ENCODE measurements at places on chromosomes 12 and 14.
A peak's percentile ranks its signal among the peaks of the same experiment; 100 is the strongest.

- DNase-seq: no peak
Measured at GRCh38 chr14:73007835-73008234, 19.1 kb downstream of the ZFYVE1 start.

GRCh38 chr12:52221912-52222457 is 11.1 kb upstream of the KRT7 start:
- peak; percentile 52 for DNase-seq

DNA sequence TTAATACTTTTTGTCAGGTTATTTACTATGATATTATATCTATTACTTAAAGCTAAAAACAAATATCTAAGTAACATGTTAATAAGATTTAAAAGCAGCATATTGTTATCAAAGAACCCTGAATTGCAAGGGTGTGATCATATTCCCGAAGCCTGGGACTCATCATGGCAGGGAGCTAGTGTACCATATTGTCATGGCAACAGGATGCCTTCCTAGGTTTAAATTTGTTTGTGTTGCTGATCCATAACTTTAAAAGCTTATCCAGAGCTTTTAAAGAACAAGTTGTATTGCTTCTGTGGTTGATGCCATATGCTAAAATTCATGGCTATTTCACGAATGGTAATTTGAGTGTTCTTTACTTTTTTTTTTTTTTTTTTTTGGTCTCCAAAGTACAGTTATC is 500.5 kb downstream of the NAV3 start:
- DNase-seq: no peak

DNA sequence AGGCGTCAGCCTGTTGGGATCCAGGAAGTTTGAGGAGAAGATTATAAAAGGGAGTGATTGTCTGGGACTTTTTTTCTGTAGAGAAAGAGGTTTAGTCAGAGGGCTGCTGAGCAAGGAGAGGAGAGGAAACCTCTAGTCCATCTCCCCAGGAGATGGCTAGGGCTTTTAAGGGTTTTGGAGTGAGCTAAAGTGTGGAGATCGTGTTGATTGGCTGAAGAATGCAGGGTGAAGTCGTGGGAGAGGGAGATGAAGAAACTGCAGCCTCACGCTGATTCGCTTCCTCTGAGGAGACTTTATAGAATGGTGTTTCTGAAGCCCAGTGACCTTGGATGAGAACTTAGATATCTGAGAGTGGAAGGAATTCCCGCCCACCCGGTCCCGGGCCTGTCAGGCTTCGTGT is 193.7 kb upstream of the PWP1 start:
- DNase-seq: no peak

DNA sequence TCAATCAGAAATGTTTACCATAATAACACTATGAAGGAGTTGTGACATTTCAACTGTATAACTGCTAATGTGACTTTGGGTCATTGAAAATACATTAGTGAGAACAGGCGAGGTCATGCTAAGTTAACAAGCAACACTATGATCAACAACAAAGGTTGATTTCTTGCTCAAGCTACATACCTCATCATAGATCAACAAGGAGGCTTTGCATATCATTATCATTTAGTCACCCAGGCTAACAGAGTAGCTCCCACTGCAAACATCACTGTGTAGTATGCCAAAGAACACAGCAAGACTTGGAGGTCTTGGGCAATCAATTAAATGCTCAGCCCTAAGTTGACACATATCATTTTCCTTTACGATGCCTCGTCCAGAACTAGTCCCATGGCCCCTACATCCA is 212.5 kb downstream of the NOVA1 start:
- DNase-seq: no peak

- DNase-seq: no peak
Measured at GRCh38 chr12:2884810-2885209, 5.9 kb upstream of the TULP3 start.

DNA sequence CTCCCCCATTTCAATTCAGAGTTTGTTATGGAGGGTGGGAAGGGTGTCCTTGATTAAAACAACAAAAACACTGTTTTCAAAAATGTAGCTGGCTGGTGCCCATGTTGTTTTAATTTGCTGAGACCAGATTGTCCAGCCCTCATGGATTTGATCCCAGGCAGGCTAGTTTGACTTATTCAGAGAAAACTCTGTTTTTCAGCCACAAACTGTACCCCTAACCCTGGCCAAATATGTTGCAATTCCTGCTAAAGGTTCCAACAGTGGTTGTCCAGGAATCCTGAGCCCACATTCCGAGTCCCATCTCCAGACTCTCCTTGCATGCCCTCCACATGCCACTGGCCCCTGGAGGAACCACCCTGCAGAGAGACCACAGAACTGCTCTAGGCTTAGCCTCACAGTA is 36.0 kb downstream of the MAP1LC3B2 start:
- DNase-seq: no peak

- DNase-seq: no peak
Measured at GRCh38 chr12:87217491-87217890, 811.7 kb downstream of the C12orf50 start.

DNA sequence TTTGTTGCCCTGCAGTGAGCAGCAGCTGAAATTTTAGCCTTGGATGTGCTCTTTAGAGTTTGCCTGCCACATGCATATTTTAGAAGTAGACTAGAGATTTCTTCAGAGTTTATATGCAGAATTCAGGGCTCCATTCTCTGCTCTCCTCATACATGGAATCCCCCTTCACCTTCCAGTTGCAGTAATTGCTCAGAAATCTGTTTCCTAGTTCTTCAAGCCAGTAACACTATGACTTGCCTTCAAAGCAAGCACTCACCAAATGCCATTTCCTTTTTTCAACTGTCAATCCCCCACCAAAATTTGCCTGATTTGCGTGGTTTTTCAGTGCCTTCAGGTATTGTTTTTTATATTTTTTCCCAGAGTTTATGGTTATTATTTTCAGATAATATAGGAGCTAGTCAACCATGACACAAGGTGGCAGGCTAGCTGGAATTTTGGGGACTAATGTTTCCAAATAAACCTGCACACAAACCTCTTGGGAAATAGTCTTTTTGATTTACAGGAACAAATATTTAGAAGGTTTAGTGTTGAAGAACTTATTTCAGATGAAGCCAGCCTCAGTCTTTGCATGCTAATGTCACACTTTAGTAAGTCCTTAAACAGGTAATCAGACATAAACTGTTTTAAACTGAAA is 79.2 kb downstream of the ASCL1 start:
- no peak for DNase-seq

DNA sequence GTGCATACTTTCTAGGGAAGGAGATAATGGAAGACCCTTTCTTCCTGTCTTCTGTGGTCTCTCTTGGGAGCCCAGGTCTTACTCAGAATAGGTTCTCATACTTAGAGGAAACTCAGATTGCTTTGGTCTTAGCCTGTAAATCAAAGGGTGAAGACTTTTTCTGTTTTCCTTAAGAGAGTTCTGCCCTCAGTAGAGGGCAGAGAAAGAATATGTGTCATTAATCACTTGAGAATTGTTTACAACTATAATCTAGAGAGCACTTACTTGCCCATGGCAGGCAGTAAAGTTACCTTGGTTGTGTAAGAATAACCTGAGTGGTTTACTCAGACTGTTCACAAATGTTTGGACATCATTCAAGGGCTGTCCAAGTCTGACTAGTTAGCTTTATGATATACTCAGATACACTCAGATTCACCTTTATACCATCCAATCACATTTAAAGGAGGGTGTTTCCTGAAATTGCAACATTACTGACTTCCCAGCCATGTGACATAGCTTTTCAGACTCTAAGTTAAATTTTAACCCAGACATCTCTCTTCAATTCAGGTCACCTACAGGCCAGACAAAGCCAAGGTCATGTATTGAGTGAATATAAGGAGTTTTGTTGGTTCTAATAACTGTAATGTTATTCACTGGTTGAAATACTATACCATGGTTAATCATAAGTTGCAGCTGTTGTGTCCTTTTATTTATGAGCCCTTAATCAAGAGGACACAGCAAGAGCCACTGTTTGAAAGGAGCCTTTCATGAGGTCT is 372.2 kb downstream of the RAD51B start:
- no peak for DNase-seq

DNA sequence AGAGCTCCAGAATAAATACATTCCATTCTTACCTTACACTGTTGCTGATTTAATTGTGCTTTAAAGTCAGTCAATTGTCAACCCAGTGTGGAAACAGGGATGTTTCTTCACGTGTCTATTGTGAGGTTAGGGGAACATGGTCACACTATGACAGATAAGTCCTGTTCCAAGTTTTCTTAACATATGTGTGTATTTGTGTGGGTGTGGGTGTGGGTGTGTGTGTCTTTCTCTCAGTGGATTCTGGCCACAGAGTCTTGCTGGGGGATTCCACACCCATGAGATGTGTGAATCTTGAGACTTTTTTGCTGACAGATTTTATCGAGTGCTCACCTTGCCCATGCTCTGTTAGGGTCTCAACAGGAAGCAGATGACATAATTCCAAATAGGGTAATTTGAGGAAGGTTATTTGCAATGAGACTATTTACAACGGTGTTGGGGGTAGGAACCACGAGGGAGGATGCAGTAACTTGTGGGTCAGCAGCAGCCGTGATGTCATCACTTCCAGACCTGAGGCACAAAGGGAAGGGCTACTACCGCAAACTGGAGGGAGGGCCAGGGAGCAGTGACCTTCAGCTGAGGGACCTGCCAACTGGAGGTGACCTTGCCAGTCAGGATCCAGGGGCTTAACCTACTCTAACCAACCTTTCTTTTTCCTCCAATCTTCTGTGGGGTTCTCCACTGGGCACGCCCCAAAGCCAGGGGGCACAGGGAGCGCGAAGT is 1.9 kb upstream of the VRK1 start:
- no peak for DNase-seq

DNA sequence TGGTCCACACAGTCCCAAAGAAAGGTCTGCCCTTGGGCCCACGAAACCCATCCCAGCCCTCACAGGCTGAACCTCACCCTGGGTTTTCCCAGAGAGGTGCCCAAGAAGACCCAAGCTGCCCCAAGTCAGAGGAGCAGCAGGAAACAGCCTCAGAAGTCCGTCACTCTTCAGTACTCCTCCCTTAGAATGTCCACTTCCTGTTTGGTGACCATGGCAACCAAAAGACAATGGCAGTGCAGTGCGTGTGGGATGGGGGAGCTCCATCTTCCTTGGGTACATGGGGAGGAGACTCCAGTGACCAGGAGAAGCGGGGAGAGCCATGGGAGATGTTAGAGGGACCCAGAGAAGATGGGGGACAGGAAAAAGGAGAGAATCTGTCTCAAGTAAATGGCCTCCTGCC is 11.3 kb downstream of the SELPLG start:
- DNase-seq: no peak

- DNase-seq: no peak
Measured at GRCh38 chr12:24820872-24821271, 128.0 kb downstream of the BCAT1 start.

DNA sequence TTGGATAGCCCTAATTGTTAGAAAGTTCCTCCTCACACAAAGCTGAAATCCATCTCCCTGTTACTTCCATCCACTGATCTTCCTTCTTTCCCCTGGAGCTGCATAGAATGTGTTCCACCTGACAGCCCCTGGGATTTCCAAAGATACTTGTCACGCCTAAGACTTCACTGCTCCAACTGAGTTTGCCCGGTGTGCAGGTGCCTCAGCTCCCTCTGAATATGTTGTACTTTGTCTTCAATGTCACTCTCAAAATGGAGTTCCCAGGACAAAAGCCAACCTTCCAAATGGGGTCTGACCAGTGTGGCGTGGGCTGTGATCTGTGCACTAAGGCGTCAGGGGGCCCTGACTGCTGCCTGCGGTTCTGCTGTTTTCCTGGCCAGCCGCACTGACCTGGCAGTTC is 42.8 kb downstream of the CACNA2D4 start:
- DNase-seq: no peak

GRCh38 chr12:109169686-109170085 is 53.3 kb downstream of the ACACB start:
- DNase-seq: no peak

- no peak for DNase-seq
Measured at GRCh38 chr12:120229487-120230325, 28.8 kb upstream of the RPLP0 start.

GRCh38 chr12:92785563-92785950 is 82.8 kb downstream of the PLEKHG7 start:
- no peak for DNase-seq

DNA sequence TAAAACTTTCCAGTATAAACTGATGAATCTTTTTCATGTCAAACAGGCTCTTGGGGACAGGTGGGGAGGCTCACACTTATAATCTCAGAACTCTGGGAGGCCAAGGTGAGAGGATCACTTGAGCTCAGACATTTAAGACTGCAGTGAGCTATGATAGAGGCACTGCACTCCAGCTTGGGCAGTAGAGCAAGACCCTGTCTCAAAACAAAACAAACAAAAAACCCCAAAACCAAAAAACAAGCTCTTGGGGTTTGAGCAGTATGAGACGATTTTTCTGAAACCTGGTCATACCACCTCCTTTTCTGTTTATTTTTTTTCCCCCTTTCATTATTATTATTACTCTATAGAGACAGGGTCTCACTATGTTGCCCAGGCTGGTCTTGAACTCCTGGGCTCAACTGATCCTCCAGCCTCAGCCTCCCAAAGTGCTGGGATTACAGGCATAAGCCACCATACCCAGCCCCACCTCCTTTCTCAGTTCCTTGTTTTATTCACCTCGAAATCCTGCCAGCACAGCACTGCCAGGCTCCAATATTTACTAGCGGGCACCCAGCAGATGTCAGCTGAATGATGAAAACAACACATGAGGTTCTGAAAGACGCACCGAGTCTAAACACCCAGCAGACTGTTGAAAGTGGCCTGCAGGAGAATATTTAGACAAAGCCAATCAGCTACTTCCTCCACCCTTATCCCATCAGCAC is 19.5 kb upstream of the CDK17 start:
- DNase-seq: no peak

DNA sequence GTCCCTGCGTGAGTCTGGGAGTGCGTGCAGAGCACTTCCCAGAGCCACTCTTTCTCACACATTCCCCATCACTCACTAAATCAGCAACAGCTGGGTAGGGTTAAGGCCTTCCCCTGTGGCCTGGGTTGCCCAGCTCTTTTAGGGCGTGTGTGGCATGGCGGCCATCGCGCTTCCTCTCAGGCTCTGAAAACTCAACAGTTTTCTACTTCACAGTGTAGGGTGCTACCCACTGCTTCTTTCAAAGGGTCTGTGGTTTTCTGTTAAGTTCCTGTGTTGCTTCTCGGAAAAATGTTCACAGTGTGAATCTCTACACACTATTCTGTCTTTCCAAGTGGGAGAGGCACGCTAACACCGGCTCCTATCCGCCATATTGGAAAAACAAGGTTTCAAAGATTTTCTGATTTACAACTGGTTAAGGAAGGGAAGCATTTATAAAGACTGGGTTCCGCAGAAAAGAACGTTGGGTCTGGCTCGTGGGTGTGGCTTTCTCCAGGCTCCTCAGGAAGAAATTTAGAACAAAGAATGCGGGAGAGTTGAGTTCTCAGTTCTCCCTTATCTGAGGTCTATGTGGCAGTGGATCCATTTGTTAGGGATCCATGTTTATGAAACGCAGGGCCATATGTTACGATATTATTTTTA is 34.9 kb upstream of the AEBP2 start:
- DNase-seq: no peak
